NCI-H2081 treated with DMSO at 0.1 percent for 48 hours (cell line): ENCODE measurements at places on chromosomes 16 and 17.

DNA sequence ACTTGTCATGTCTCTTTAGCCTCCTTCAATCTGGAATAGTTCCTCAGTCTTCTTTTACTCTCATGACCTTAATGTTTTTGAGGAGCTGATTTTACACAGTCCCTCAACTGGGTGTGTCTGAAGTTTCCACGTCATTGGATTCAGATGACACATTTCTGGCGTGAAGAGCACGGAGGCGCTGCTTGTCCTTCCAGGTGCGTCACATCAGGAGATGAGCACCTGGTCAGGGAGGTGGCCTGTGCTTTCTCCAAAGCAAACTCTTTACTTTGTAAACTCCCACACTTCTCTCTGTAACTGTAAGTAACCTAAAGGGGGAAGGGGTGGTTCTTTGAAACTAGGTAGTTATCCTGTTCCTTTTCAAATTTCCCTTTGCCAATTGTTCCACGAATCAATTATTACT lies 52.5 kb upstream of the MNT start:
- no peak for DNase-seq

- DNase-seq = no peak
These were observed 343.7 kb downstream of the CPPED1 start for GRCh38 chr16:12460064-12460392.

GRCh38 chr16:78742501-78743283 lies 643.2 kb downstream of the WWOX start:
- no peak for DNase-seq

GRCh38 chr16:30079480-30079879 lies 3.7 kb downstream of the PPP4C start:
- no peak for DNase-seq

- no peak for DNase-seq
These were observed 135.1 kb downstream of the MRM1 start for GRCh38 chr17:36736201-36737156.
